ENCODE measurements at places on chromosomes 11 and 22. TPM values are rescaled to one million over a fixed set of nuclear protein-coding genes. Genes with fewer than 3 reads are reported as not detected.

SCGB1D2 gene
- not detected for total RNA-seq

CARD18 gene
- not detected for total RNA-seq

OR5P2 gene
- total RNA-seq = not detected

C1QTNF4 gene
- total RNA-seq = 0.41 TPM

BTBD18 gene
- not detected for total RNA-seq

GAS2L1 gene
- total RNA-seq = 22.7 TPM

- no peak for DNase-seq
Observed at GRCh38 chr11:17775507-17776211, 41.1 kb downstream of the KCNC1 start.

DNA sequence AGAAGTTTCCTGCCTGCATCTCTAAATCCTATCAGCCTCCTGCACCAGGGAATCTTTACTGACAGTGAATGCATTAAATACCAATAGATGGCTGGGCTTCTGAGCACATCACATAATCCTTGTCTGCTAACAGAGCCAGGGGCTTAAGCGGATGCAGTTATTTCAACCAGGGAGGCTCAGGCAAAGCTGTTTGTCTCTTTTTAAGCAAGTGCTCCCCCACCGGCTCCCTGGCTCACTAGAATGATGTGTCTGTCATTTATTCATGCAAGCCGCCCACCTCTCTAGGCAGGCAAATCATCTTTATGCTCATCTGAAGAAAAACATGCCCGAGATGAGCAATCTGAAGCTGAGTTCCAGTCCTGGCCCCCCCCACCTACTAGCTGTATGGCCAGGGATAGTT, 182.3 kb downstream of the TENM4 start:
- DNase-seq = no peak

- DNase-seq = peak; percentile 93
Observed at GRCh38 chr11:65110354-65110861, 1.3 kb upstream of the TM7SF2 start.

DNA sequence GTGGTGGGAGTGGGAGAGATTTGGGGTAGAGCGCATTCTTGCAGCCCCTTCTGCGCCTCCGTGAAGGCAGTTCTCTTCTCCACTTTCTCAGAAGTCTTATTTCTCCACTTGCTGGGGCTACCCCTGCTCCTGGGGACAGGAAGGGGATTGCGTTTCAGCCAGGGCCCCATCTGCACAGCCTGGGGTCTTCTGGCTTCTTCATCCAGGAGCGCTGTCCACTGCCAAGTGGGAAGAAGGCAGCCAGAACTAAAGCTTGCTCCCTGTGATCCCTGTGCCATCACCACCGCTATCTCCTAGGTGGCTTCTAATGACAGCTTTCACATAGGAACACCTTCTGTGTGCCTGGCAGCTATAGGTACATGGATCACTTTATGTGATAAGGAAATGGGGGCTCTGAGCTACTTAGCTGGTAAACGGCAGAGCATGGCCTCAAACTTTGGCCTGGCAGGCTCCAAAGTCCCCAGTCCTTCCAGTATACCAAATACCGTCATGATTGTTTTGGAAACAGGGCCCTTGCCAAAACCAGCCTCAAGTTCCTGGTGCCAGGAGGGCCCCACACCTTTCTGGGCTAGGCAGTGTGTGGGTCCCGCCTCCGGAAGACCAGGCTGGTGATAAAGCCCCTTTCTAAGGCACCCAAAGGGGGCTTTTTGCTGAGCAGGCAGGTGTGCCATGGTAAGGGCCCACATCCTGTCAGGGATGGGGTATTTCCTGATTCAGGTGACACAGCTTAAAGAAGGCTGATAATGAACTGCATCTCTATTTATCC, 60.4 kb upstream of the PAX6 start:
- DNase-seq = no peak

GRCh38 chr11:36271794-36272407, 17.3 kb downstream of the COMMD9 start:
- DNase-seq = no peak

DNA sequence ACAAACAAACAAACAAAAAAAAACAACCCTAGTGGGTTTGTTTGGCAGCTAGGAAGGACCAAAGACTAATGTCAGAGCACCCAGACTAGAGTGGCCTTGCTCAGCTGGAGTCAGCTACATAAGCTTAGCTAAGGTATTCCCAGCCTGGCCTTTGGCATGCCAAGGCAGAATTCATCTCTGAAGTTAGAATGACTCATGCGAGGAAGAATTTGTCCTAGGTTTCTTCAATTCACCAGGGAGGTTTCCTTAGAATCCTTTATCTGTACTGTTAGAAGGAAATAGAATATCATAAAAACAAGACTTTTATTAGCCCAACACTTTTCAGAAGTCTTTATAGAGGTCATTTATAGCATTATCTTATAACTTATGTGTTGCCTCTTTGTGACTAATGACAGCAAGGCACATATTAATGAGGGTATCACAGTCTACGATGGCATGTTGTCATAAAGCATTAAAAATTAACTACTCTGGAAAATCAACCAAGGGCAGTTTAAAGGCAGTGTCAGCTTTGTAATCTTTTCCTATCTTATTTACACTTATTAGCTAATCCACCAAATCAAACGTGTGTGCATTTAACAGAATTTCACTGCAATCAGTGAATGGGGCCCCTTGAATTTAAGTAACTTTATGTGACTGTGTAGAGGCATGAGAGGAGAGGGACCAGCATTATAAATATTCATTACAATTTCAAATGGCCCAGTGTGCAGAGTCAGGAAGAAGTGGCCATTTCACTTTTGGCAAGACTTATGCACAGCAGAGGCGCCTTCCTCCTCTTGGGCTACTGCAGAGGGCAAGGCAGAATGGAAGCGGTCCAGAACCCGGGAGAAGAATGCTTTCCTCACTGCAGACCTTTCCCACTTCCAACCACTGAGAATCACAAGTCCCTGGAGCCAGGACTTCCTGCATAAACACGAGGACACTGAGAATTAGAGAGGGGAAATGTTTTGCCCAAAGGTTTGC, 36.3 kb downstream of the SLC5A1 start:
- DNase-seq = peak; percentile 72

DNA sequence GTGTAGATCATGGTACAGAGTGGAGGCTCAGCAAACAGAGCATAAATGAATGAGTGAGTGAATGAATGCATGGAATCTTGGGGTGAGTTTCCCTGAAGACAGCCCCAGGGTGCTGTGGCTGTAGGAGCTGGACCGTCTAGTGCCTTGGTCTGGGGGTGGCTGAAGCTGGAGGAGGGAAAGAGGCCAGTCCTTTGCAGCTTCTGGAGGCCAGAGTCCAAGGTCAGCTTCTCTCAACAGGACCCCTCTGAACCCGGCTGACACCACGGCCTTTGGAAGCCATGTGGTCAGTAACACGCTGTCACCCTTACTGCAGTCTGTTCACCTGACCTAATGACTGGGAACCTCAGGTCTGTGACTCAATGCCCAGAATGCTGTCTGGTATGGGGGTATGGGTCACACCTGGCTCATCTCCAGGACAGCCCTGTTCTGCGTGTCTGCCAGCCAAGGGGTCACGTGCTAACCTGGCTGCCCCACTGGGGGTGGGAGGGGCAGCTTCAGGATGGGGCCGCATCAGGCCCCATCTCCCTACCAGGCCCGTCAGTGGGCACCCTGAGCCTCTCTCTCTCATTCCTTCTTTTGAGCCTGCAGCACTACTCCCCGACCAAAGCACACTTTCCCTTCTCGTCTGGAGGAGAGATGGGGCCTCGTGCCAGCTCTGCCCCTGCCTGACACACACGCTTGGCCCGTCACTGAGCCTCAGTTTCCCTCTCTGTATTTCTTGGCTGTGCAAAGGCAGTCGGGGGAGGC, 24.1 kb upstream of the CHKA start:
- no peak for DNase-seq

- no peak for DNase-seq
Observed at GRCh38 chr11:73531386-73531785, 66.5 kb downstream of the FAM168A start.

DNA sequence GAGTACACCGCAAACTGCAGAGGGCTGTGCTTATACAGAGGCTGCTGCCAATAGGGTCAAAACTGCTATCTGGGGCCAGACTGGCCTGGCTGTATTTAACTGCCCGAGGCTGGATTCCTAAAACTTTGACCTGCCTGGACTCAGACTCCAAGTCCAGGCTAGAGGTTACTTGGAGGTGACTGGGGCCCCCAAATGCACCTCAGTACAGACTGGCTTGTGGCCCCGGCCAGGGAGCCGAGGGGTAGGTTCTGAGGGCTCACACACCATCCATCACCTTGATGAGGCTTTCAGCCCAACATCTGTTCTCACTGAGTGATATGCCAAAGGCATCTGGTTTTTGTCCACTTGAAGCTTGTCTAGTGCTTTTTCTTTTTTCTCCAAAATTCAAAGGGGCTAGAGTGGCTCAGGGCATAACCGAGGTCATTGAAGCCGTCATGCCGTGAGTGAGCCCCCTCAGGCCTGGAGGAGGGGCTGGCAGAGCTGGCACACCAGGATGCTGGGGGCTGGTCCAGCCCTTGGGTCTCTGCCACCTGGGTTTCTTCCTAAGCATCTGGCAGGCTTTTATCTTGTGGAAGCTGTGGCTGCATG, 52.4 kb upstream of the TTLL12 start:
- DNase-seq = no peak

- DNase-seq = no peak
Observed at GRCh38 chr22:23066200-23067022, 3.9 kb upstream of the GNAZ start.

DNA sequence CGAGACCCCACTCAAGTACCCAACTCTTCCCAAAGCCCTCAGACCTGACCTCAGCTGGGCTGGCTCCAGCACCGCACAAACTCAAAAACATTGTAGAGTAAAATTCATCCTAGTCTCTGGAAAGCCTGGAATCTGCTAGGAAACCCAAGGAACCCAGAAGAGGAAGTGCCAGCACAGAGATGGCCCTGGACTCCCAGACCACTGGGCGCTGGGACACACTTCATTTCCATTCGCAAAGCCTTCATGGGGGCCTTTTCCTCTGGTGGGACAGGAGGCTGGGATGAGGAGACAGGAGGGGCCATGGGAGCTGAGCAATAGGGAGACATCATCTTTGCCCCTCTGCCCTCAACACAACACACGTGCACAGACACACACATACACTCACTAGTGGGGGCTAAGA, 30.8 kb downstream of the ARRB1 start:
- no peak for DNase-seq

- no peak for DNase-seq
Observed at GRCh38 chr22:43600265-43600664, 188.5 kb downstream of the MPPED1 start.

DNA sequence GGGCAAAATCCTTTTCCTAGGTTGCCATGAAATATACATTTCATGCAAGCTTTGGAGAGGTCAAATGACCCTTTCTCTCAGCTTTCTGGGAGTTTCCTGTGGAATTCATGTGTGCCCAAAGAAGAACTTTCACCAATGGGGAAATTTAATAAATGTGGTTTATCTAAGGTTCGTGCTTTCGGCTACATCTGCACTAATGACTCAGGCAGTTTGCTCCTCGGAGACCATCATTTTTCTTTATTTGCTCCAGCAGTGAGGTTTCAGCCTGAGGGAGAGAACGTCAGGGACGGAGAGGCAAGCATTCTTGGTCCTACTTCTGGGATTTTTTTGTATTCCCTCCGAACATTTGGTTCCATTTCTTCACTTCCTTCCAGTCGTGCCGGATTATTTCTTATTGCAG, 85.2 kb downstream of the FLI1 start:
- DNase-seq = no peak

- DNase-seq = peak; percentile 97
Observed at GRCh38 chr22:21014202-21014725, 701 bp upstream of the P2RX6 start.

- no peak for DNase-seq
Observed at GRCh38 chr11:826227-826621, 1.5 kb upstream of the CRACR2B start.

Data from A673 (cell line).